ENCODE measurements at places on chromosomes 3 and 15.
A peak's percentile ranks its signal among the peaks of the same experiment; 100 is the strongest.

- no peak for DNase-seq
Measured at GRCh38 chr3:171977860-171978259, 61.5 kb upstream of the FNDC3B start.

DNA sequence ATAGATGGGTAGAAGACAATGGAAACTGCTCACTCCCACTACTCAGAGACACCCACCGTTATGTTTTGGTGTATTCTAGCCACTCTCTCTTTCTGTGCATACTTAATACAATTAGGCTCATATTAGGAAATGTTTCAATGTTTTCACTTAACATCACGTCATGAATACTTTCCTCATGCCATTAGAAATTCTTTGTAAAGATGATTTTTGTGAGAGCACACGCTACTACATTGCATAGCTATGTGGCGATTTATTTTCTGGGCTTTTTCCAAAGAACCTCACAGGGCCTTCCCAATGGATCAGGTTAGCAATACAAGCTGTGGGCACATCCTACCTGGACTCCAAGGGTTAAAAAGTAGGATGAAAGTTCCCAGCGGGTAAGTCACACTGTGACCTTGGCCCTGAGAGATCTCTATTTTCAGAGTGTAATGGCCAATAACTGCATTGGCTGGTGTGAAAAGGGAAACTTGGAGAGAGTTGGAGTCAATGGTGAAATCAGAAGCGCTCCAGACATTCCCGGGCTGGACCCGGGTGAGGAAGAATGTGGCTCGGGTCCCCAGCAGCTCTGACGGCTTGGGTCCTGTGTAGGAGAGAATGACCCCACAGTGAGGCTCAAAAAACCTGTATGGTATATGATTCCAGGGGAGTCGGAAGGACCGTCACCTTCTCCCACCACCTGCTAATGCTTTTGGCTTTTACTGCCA is 25.8 kb upstream of the TGM5 start:
- DNase-seq, result no peak

DNA sequence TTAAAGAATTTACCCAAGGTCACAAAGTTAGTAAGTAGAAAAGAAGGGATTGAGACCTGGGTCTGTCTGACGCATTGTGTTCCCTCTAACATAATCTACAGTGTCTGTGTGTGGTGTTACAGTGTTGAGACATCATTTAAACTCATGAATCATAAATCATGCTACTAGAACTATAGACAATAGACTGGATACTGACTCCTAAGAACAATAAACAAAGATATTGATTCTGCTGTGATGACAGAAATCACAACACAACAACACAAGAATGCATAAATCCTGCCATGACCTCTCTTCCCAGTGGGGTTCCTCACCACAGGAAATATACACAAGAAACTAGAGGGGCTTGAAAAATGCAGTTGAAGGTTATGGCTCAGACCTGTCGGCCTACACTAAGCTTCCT is 44.3 kb downstream of the TRIM69 start:
- DNase-seq, result no peak

GRCh38 chr3:31999907-32000439 is 18.4 kb downstream of the ZNF860 start:
- DNase-seq, result no peak

DNA sequence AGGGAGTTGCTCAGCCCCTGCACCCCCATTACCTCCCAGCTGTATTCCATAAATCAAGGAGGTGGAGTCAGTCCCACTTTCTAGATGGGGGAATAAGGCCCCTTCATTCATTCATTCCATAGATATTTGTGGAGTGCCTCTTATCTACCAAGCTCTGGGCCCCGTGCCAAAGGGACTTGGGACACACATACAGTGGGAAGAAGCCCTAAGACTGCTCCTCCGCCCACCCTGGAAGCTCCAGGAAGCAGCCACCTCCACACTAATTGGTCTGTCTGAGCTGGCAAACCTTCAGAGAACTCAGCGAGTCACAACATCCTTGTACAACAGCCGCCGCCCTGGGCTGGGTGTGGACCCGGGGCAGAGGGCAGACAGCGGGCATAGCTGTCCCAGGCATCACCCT is 6.4 kb downstream of the STRA6 start:
- no peak for DNase-seq

GRCh38 chr3:23665741-23666140 is 140.0 kb upstream of the UBE2E1 start:
- no peak for DNase-seq

GRCh38 chr3:11140030-11140712 is 14.1 kb upstream of the HRH1 start:
- no peak for DNase-seq

DNA sequence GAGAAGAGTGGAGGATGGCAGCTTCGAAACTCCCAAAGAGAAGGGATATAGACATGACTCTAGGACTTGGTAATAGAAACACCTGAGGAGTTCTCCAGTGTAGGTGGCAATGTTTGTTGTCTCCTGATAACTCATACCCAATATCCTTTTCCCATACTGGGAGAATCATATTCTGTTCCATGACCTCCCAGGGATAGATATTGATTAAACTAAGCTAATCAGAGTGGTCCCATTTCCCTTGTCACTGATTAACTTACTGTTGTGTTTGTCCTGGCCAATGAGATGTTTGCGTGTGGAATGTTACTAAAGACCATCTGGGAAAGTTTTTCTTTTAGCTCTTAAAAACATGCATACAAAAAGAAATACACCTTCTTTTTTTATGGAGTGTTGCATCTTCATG is 85.6 kb downstream of the RPL22L1 start:
- DNase-seq, result no peak

- peak; percentile 95 for DNase-seq
Measured at GRCh38 chr15:82540055-82540983, at the start of gene RPS17. Gene RPS17 (minus strand): TSS chr15:82540457. CDS start chr15:82540428, 29 bp downstream.

DNA sequence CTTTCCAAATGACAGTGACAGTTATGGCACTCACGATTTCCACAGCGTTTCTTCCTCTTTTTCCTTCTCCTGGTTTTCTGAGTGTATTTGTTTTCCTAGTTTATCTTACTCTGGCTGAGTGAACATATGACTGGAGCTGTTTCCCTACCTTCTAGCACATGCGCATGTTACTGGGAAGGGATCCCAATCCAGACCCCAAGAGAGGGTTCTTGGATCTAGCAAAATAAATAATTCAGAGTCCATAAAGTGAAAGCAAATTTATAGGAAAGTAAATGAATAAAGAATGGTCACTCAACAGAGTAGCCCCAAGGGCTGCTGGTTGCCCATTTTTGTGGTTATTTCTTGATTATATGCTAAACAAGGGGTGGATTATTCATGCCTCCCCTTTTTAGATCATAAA is 23.8 kb downstream of the METTL6 start:
- no peak for DNase-seq

GRCh38 chr15:20358066-20358778 is 183.4 kb downstream of the GOLGA6L6 start:
- DNase-seq, result no peak

DNA sequence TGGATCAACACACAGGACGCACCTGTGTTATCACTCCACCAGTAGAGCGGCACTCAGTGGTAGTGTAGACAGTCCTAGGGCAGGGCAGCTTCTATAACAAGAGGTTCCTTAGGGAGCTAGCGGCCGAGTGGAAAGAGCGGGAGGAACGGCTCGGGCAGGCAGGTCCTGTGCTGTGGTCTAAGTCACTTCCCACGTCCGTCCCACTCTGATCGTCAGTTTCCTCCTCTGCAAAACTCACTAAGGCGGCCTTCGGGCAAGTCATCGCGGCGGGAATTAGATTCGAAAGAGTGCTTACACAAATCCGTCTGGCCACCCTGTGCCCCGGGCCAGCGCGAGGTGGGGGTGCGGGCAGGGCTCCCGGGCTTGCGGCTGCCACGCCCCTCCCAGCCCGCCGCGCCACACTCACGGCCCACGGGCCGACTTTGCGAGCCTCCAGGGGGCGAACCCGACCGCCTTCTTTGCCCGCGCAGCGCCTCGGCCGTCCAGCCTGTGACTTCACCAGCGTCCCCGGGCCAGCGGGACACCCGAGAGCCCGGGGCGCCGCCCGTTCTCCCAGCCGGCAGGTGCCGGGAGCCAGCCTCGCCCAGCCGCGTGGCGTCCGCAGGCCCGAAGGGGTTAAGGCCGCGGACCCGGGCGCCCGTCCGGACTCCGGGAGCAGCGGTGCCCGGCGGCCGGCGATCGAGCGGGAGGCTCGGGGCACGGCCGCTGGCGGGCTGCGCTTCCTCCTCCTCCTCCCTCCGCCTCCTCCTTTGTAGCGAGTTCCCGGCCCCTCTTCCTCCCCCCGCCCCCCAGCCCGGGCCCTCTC is 416 bp upstream of the CORO2B start:
- DNase-seq, result no peak

DNA sequence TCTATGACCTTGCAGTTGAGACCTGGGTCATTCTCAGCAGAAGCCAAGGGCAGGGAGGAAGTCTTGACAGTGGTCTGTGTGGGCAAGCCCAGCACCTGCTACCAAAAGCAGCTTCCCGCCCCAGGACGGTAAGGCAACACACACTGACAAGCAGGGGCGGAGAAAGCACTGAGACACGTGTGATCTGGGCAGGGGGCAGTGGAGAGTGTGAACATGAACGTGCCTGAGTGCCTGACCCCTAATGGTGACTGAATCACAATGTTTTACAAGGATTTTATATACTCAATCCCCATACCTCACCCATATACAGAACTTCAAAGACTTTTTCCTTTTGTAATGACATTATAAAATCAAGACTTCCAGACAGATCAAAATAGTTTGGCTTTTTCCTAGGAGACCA is 35.2 kb downstream of the ANP32A start:
- DNase-seq, result no peak

GRCh38 chr3:161273589-161274218 is 52.6 kb downstream of the NMD3 start:
- DNase-seq, result no peak

- DNase-seq, result no peak
Measured at GRCh38 chr15:40744815-40745152, 10.3 kb downstream of the RMDN3 start.

- DNase-seq, result peak; percentile 45
Measured at GRCh38 chr3:143001034-143001368, 369 bp upstream of the U2SURP start.

DNA sequence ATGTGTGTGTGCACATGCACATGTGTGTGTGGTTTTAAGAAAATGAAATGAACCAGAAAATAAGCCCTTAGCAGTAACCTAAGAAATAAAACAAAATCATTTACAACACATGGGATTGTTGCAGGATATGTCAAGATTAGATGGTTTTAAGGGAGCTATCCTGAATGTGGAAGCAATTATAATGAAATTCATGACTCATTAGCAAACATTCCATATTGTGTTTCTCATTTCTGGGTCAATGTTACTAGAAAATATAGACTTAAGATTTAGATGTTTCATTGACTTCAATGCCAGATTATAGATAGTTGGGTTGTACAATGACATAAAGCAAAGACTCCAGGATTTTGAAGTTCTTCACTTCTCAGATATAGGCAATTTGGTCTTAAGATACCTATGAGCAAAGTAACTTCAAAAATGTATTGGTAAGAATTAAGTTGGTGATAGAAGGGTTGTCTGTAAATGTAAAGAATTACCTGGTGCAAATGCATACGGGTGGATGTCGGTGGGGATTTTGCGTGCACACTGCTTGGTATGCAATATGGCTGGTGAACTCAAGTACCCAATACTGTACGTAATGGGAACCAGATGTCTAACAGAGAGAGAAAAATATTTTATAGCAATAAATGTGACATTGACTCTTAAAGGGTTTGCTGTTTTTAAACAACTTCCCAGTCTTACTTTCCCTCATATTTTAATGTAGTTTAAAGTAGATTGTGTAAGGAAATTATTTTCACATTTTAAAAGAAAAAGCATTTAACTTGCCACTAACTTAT is 53.9 kb upstream of the NR2F2 start:
- no peak for DNase-seq

DNA sequence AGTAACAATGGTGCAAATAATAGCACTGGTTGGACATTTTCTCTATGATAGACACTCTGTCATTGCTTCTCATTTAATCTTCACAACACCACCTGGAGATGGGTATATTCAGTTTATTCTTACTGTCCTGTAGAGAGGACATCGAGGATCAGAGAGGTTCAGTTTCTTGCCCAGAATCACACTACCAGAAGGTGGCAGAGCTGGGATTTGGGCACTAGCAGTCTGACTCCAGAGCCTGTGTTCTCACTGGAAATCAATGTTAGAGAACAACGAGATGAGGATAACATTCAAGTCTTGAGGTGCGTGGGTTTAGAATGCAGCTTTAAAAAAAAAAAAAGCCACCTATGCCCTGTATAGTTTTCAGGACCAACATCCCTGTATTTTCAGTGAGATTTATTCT is 127.8 kb downstream of the SYNPR start:
- DNase-seq, result no peak

DNA sequence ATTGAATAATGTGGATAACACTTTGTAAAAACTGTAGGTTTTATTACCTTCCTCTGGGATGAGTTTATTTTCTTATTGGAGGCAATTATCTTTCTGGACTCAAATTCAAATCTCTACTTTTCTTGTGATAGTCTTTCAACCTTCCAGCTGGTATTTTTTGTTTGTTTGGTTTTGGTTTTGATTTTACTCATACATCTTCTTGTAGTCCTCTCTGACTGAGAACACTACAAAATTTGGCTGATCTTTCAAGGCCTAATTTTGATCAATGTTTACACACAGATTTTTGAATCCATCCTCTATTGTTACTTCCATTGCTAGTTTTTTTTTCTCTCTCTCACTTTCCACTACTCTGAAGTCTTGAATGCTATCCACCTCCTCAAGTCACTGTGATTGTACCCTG is 303.8 kb upstream of the NECTIN3 start:
- DNase-seq, result no peak

DNA sequence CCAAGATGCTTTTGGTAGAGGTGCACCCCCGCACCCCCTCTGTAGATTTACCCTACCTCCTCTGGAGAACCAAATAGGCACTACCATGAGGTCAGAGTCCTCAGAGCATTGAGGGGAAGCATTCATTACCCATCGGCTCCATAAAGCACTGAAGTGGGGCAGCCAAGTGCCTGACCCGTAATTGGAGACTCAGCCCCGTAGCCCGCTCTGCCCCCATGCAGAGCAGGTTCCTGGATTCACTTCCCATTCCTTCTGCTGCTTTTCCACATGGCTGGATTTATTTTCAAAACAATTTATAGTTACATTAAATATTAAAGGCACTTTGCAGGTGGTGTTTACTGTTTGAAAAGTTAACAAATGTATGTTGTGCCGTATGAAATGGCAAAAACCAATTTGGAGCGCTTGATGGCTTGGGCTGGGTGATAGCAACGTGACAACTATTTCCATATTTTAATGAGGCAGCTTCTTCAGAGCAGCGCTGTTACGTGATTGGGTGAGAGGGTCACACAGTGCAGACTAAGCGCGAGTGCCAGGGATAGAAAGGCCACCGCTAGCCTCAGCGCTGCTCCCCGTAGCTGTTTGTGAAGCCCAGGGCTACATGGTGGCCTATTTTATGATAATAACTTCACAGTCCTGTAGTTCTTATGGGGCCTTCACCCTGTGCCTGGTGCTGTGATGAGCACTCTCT is 373.8 kb upstream of the PROK2 start:
- DNase-seq, result no peak

GRCh38 chr3:4756057-4756775 is 223.0 kb upstream of the BHLHE40 start:
- no peak for DNase-seq

- DNase-seq, result no peak
Measured at GRCh38 chr3:188574885-188575284, 420.9 kb downstream of the LPP start.
